NCI-H526 treated with DMSO at 0.1 percent for 48 hours (cell line): ENCODE measurements at places on chromosomes 2 and 18.

- no peak for DNase-seq
Measured at GRCh38 chr18:58618822-58619595, 9.9 kb downstream of the ALPK2 start.

DNA sequence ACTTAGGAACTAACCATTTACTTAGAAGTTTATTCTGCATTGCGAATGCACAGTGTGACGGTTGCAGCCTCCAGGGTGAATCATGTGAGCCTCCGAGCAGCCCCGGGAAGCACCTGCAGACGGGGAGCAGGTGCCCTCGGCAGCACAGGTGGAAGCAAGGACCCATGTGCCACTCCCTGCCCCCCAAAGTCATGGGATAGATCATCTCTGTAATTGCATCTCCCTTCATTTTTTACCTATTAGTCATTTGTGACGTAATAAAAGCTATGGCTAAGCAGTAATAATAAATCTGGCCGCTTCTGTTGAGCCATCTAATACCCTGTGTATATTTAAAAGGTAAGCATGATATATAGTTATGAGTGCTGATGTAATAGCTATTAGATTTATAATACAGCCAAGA, 97.2 kb downstream of the PTGR3 start:
- DNase-seq: no peak

DNA sequence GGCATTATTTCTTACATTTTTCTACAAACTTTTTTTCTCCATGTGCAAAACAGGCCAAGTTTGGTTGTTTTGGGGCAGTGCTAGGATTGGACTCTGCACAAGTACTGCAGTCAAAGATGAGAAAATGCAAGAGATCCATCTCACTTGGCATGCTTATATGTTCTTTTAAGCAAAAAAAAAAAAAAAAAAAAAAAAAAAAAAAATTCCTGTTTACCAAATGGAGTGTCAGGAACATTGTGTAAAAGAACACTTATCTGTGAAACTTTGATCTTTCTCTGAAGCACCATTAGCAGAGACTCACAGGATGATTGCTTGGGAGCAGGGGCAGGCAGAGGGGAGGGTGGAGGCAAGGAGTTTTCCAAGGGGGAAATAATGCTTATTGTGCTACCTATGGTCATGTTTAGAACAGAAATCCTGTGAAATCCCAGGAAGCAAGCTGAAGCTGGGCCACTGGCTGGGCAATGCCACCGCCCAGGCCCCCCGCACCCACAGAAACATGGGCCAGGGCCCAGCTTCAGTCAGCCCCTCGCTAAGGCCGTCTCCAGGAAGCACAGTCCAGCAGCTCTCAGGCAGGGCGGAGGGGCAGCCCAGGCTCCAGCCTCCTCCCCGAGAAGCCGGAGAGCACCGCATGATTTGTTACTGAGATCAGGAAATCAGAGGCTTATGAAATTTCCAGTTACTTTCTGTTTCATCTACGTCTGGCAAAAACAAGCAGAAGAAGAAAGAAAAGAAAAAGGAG, 229.4 kb downstream of the ZNF516 start:
- no peak for DNase-seq

DNA sequence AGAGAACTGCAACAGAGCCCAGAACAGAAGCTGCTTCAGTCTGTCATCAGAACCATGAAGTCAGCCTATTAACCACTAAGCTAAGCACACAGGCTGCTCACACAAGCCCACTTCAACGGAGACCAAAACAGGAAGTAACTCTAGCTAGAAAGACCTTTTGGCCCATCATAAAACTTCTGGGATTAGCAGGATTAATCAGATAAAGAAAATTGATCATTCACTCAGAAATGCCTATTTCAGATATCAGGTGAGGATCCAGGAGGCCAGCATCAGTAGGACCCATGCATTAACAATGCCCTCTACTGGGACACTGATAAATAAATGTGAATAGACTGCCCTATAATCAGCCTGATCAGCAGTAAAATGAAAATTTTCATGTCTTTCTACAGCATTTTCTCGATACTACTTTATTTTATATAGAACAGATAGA, 101.4 kb downstream of the WDPCP start:
- DNase-seq: peak; percentile 19

DNA sequence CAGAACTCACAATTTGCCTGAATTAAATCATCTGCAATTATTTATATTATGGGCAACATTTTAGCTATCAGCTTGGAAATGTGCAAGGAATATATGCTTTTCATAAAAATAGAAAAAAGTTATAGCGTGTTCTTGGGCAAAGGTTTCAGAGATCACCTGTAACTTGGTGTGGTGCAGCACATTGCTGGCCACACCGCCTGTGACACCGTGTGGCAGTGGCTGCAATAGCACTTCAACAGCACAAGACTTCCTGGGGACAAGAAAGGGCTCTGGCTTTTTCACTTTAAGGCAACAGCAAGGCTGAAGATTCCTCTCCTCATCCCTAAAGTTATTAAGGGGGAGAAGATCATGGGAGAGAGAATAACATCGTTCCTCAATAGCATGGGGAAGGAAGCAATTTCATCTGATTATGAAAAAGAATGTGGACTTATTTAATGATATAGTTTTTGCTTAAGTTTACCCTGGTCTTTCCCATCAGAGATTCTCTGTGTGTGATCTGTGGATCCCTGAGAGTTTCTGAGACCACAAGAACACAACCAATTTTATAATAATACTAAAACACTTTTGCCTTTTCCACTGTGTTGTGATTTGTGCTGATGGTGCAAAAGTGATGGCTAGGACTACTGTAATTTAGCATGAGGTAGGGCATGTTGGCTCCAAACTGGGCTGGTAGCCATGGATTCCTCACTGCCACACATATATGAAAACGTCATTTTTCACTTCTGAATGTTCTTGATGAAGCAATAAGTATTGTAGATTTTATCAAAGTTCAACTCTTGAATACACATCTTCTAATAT, 15.0 kb upstream of the SERPINB3 start:
- no peak for DNase-seq

DNA sequence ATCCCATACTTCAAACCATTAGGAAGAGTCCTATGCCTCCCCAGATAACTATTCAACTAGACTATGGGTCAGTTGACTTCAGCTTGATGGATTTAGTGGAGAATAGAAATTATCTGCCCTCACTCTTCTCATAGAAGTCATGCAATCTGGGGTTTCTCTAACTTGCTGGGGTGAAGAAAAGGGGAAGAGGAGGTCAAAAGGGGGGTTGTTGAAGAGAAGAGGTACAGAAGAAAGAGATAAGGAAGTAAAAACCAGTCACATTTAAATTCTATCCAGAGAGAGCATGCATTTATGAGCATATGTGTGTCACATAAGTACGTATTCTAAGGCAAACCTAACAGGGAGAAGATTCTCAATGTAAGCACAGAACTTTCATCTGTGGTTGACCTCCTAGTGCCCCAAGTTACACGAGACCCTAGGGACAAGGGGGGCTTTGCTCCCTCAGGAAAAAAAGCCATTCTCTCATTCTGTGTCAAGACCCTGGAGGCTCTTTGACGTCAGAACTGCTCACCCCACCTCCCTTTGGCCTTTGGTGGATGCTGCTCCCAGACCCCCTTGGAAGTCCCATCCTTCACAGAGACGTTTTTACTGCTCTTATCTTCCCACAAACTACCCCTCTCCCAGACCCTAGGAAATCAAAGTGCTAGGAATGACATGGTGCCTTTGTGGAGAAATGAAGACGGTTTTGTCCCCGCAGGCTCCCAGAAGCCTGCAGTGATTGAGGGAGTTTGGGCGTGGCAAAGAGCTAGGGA, 236.8 kb upstream of the TNP1 start:
- DNase-seq: no peak

GRCh38 chr18:61502472-61502871, 169.2 kb downstream of the CDH20 start:
- peak; percentile 22 for DNase-seq

GRCh38 chr2:31523871-31524492, 56.8 kb downstream of the SRD5A2 start:
- peak; percentile 38 for DNase-seq

- no peak for DNase-seq
Measured at GRCh38 chr18:634551-635045, 22.9 kb upstream of the TYMS start.

GRCh38 chr2:207873794-207874193, 104.1 kb upstream of the FZD5 start:
- DNase-seq: no peak

GRCh38 chr2:127051116-127052056, 55.6 kb downstream of the BIN1 start:
- DNase-seq: no peak

- DNase-seq: no peak
Measured at GRCh38 chr2:61920548-61920947, 15.1 kb downstream of the COMMD1 start.

DNA sequence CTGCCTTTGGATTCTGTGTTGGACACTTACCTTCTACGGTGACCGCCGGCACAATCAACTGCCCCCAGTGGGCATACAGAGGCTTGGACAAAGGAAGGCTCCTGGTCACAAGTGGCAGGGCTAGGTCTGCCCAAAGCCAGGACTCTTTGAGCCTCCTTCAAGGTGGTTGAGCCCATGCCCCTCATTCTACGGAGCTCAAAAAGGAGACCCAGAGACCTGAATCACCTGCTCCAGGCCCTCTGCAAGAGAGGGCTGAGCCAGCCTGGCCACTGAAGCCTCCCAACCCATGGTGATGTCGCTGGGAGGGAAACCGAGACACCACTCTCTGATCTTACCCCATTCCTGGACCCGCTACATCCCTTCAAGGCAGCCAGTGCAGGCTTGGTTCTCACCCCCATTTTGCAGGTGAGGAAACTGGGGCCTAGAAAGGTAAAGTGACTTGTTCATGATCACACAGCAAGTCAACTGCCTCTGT, 87.9 kb downstream of the INHBB start:
- no peak for DNase-seq

- no peak for DNase-seq
Measured at GRCh38 chr2:102117472-102117858, 25.1 kb upstream of the IL1R1 start.
